Stomach (tissue), 19 donors: ENCODE measurements at places on chromosomes 5 and 9.

- DNase-seq, result no peak
These were observed 28.6 kb upstream of the SLC6A19 start for GRCh38 chr5:1172670-1173404.

DNA sequence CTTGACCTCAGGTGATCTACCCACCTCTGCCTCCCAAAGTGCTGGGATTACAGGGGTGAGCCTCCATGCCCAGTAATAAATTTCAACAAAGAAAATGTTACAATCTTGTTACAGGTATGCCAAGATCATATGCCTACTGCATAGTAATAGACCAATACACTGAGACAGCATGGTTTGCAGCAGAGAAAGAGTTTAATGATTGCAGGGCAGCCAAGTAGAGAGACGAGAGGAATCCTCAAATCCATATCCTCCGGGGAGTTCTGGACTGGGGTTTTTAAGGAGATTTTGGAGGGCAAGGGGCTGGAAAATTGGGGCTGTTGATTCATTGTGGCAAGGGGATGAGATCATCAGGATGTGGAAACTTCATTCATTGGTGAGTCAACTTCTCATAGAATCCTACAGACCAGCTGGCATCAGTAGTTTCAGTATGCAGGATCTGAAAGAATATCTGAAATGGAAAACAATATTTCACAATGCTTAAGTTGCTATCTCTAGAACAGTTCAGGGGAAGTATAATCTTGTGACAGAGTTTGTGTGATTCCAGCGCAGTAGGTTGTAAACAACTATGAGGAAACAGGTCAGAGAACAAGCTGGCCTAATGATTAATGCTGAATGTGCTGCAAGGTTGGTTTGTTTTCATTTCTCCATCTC, 14.8 kb upstream of the TUT7 start:
- DNase-seq, result no peak

DNA sequence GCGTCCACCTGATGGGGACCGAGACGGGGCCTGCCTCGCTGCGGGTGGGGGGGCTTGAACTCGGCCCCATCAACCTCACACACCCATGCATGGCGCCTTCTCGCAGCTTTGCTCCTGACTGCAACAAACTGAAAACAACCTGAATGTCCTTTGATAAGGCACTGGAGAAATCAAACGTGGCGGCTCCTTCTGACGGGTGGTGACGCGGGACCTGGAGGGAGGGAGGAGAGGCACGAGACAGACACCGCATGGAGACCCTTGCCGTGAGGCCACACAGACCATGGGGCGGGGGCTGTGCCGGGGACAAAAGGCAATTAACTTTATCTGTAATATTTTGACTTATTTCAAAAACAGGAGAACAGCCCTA, 48.6 kb downstream of the NACC2 start:
- DNase-seq, result peak; percentile 15

DNA sequence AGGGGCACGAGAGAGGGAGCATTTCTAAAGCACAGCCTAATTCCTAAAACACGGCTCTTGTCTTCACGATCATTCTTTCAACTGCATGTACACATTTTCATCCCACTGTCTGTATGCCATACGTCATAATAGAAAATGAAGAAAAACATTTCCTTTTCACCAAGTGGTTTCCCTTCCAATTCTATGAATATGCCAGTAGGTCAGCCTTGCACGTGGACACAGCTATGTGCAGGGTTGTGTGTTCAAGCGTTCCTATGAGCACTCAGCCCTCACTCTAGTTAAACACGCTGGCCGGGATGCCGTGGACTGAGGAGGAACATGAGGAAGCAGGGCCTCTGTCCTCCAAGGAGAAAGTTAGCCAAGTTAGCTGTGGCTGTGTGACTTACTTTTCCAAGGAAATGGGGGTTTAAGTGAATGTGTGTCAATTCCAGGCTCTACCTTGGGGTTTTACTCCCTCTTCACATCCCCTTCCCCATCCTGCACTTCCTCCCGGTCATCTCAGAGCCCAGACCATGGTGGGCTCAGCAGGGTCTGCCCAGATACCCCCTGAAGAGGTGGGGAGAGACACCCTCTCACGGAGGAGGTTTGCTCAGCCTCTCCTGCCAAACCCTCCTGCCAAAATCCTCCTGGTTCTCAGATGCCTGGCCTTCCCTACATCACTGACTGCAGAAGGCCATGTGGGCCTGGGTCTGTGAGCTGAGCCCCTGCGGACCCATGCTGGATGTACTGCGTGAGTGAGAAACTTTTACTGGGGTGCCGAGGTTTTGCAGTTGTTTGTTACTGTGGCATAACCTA, 230.6 kb downstream of the FSTL4 start:
- peak; percentile 23 for DNase-seq

DNA sequence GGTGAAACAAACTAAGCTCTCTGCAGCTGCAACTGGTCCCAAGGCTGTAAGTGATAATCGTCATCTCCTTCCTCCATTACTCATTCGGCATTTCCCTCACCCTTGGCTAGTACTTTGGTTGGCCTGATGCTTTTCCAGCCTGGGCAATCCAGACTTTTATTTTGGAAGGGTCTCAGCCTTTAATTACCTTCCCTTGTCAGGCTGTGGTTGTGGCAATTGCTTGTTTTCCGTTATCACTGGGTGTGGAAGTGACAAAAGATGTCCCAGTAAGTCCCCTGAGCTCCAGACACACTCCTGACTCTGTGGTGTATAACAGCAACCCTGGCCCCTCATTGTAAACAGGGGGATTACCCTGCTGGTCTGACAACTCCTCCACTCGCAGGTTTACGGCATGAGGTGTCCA, 6.3 kb upstream of the FAF2 start:
- no peak for DNase-seq

GRCh38 chr9:84699984-84700383, 30.5 kb downstream of the NTRK2 start:
- no peak for DNase-seq

GRCh38 chr5:60668686-60669304, 31.2 kb downstream of the DEPDC1B start:
- DNase-seq, result no peak

GRCh38 chr5:57383093-57383861, 99.3 kb downstream of the ACTBL2 start:
- no peak for DNase-seq

- DNase-seq, result no peak
These were observed 37.7 kb upstream of the RNF38 start for GRCh38 chr9:36437790-36438189.

- no peak for DNase-seq
These were observed 44.4 kb downstream of the AK8 start for GRCh38 chr9:132833550-132834121.

- no peak for DNase-seq
These were observed 13.9 kb downstream of the KDM4C start for GRCh38 chr9:6771722-6772121.

DNA sequence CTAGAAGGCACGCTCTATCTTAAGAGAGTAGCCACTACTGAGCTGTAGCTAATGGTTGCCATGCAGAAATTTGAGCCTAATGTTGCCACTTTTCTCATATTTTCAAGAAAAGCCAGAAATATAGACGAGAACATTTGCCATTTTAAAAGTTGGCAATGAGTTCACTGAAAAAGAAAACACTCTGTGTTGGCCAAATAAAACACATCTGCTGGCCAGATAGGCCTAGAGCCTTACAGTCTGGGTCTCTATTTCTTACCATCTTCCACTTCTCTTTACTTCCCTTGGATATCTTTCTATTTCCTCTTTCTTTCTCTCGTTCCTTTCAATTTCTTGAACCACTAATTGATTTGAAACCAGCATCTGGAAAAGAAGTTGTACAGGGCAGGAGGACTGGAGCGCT, 36.6 kb upstream of the VCAN start:
- DNase-seq, result no peak

- no peak for DNase-seq
These were observed 9.1 kb downstream of the S1PR3 start for GRCh38 chr9:89000371-89000781.

GRCh38 chr5:158074992-158075769, 216.2 kb upstream of the CLINT1 start:
- DNase-seq, result peak; percentile 94

- DNase-seq, result no peak
These were observed 90.1 kb downstream of the GOLPH3 start for GRCh38 chr5:32083981-32084430.

- no peak for DNase-seq
These were observed 23.1 kb downstream of the NIM1K start for GRCh38 chr5:43215073-43215631.

DNA sequence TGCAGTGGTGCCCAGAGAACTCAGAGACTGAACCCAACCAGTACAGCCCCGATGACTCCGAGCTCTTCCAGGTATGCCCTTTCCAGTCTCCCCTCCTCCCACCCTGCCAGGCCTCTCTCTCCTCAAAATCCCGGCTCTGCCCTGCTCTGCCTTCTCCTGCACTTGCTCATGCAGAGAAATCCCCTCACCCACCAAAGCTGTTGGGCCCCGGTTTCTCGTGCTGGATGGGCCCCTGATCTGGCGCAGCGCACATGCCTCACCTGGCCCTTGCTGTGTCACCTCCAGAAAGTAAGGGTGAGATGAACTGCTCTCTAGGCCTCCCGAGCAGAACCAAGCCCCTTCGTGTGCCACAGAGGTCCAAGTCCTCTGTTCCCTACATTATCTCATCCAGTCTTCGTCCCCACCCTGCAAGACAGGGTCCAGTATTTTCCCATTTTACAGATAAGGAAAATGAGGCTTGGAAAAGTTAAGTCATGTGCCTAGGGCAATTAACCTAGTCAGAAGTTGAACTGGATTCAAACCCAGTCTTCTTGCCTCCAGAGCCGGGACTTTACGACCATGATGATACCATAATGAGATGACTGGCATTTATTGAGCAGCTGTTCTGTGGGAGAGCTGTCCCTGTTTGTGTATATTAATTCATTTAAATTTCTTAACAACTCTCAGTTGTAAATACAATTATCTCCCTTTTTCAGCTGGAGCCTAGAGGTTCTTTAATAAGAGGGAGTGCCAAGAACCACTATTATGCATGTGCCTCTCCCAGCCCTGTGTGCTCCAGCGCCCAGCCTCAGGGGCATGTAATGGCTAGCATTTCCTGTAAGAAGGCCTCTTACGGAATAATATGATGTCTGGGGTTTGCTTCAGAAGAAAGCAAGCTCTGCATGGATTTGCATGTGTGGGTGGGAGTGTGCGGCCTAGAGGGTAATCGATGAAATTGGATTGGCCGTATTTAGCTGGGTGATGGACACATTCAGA, 90.7 kb downstream of the PPARGC1B start:
- no peak for DNase-seq

- no peak for DNase-seq
These were observed 73.4 kb upstream of the CDH12 start for GRCh38 chr5:22926574-22926973.

DNA sequence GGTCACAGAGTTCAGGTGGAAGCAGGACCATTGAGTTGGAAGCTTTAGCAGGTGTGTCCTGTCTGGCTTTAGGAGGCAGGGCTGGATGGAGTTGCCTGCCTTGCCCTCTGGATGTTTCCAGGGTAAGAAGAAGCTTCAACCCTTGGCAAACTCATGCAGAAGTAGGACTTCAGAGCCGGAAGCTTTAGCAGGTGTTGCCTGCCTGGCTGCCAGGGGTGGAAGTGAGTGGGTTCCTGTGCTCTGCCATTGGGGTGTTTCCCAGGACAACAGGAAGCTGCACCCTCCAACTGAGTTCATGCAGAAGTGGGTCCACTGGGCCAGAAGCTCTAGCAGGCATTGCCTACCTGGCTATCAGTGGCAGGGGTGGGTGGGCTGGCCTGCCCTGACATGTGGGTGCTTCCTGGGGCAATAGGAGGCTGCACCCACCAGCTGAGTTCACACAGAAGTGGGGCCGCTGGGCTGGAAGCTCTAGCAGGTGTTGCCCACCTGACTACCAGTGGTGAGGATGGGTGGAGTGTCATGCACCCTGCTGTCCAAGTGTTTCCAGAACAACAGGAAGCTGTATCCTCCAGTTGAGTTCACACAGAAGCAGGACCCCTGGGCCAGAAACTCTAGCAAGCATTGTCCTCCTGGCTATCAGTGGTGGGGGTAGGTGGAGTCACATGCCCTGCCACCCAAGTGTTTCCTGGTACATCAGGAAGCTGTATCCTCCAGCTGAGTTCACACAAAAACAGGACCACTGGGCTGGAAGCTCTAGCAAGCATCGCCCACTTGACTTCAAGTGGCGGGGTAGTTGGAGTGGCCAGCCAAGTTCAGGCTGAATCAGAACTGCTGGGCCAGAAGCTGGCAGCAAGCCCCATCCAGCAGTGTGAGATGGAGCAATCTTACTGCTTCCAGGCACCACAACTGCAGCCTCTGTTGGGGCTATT, 24.6 kb downstream of the LOX start:
- peak; percentile 5 for DNase-seq

- no peak for DNase-seq
These were observed 1.4 kb downstream of the RGS7BP start for GRCh38 chr5:64507264-64507605.

DNA sequence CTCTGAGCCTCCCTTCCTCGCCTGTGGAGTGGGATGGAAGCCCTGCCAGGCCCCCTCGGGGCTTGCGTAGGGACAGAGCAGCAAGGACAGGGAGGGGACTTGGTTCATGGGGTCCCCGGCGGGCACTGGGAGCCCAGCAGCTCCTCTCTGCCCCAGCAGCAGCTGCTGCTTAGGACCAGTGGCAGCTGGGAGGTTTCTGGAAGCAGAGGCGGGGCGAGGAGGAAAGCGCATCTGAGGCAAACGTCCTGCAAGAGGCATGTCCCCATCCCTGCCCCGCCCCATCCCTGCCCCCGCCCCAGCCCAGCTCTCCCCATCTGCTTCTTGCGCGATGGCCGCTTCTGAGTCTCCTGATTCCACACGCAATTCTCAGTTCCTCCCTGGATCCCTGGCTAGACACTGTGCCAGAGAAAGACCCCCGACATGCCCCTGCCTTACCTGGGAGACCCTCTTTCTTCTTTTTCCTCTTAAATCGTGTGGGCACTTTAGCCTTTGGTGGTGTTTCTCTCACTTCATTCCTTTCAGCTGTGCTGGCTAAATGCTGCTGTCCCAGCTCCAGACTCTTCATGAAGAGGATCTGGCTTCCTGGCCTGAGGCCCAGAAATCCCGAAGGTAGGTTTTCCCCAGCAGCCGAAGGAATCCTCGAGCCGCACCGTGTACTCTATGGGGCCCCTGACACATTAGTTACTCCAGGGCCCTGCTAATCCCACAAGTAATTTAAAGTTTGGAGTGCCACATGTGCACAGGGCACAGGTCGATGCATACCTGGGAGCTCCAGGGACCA, 4.4 kb upstream of the OR2S2 start:
- DNase-seq, result peak; percentile 31
